T-helper 9 cell (primary cell): ENCODE measurements at places on chromosomes 13 and 19.

DNA sequence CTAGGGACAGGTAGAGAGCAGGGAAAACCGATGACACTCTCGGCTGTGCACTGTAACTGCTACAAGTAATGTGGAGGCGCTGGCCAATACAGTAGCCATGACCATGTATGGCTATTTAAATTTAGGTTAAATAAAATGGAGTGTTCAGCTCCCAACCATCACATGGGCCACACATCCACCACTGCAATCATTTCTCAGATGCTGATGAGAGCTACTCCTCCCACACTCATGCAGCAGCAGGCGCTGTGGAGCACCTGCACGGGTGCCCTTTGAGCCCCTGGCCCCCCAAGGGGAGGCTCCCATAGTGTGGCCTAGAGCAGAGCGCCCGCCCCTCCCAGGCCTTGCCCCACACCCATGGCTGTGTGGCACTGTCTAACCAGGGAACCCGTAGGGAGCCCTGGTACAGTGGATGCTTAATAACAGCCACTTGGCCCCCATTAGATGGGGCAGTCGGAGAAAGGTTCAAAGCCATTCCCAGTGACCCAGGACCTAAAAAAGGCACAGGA lies 6.0 kb downstream of the ACP4 start:
- DNase-seq, result no peak

- no peak for DNase-seq
Observed at GRCh38 chr13:43934273-43934672, 54.6 kb downstream of the LACC1 start.

DNA sequence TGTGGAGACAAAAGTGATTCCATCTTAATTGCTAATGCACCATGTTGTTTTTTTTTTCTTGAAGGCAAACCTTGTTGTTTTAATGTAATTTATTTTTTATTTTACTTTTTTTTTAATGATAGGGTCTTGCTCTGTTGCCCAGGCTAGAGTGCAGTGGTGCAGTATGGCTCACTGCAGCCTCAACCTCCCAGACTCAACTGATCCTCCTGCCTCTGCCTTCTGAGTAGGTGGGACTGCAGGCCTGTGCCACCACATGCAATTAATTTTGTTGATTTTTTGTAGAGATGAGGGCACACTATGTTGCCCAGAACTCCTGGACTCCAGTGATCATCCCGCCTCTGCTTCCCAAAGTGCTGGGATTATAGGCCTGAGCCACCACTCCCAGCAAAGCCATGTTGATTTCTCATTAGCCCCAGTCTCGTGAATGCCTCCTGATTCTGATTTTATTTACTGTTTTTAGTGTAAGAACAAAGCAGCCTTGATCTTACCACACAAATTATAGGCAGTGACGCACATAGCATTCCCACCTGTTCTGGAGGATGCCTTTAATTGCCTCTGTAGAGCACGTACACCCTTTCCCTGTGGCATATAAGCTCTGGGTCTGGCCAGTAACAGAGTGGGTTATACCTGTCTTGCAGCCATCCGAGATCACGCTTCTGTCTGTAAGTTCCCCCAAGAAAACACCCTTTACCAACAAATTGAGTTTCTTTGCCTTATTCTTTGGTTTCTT lies 150.4 kb downstream of the GGACT start:
- DNase-seq, result no peak

GRCh38 chr13:33022986-33023385 lies 6.8 kb downstream of the KL start:
- no peak for DNase-seq

DNA sequence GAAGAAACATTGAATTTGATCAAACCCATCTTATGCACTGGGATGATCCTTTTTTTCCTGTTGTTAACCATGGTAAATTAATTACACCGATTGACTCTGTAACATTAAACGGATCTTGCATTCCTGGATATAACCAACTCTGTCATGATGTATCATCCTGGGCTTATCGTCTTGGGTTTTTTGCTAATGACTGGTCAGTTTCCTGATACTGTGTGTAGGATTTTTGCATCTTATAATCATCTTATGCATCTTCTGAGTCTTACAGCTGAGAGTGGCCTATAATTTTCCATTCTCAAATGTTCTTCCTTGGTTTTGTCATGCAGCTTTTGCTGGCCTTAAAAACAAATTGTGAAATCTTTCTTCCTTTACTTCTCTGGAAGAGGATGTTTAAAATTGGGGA lies 12.8 kb downstream of the DCUN1D2 start:
- no peak for DNase-seq

DNA sequence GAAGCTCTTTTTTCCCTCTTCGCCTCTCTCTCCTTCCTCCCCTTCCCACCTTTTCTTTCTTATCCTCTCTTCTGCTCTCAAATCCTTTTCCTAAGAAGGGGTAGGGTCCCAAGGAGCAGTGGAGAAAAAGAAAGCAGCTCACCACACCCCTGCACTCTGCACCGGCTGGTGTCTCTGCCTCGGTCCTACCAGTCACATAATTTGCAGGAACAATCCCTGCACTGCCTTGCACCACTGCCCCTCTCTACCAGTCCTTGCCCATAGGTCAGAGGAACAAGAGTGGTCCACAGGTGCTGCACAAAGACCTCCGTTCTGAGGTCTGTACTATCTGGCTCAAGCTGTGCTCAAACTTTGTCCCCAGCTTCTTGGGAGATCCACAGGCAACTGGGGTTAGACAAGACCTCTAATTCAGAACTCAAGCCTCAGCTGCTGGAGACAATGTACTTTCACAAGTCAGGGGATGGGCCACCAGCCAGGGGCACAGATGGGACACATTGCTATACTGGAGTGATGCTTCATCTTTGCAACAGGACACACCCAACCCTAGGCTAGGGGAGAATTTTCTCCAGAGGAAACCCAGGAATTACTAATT lies 125.4 kb upstream of the ZNF507 start:
- no peak for DNase-seq

DNA sequence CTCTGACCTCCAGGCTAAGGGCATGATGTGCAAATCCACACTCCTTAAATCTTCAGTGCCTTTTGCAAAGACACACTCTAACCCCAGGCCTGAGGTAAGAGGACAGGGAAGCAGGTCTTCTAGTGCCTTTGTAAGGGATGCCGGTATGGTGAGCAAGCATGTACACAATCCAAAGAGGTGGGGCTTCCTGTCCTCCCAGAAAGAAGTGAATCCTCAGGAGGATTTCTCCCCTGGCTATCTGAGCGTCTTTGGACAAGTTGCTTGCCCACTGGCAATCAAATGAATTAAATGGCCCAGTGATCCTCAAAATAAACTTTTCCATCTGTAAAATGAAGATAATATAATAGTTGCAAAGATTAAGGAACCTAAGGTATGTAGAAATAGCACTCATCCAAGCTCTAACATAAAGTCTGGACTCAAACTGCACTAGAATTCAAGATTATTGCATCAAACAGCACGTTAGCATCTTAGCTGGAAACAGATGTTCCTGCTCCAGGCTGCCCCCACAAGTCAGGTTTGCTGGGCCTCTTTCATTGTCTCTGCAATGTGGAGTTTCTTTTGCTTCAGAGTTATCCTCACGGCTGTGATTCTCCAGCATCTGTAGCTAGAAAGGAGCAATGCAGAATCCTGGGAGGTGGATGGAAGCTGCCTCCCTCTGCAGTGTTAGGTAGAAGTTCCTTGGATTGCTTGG lies 249.6 kb downstream of the TSHZ3 start:
- DNase-seq, result no peak

DNA sequence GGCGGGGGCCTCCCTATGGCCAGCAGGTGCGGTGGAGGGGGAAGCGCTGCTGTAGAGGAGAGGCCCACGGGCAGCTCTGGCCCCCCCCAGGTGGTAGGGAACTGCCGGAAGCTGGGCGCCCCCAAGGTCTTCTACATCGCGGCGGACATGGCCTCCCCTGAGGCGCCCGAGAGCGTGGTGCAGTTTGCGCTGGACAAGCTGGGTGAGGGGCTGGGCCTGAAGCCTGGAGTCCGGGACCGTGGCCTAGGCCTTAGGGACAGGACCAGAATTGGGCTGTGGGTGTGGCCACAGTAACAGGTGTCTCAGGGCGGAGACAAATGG lies 3.8 kb upstream of the RPL36 start:
- no peak for DNase-seq

- DNase-seq, result no peak
Observed at GRCh38 chr13:37241786-37242185, 136.3 kb upstream of the CSNK1A1L start.

- no peak for DNase-seq
Observed at GRCh38 chr19:55247621-55248099, 11.2 kb downstream of the PPP6R1 start.

GRCh38 chr19:44356383-44357111 lies at the start of gene ZNF112:
Gene ZNF112 (minus strand): TSS chr19:44356680. CDS start chr19:44340539, 16,141 bp downstream.
- no peak for DNase-seq

GRCh38 chr13:53411463-53411862 lies 382.9 kb downstream of the OLFM4 start:
- no peak for DNase-seq

DNA sequence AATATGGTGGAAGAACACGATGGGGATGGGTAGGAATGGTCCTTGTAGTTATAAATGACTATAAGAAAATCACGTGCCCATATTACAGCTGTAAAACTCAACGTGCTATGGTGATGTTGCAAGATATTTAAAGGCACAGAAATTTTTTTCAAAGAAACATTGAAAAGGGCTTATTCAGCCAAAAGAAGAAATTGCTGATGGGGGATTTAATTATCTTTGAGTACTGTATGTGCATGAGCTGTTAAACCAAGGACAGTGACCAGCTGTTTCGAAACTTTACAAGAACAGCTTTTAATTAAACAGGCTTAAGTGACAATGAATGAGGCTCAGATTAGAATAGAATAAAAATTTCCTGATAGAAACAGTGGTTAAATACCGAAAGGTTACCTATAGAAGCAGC lies 339.0 kb downstream of the HS6ST3 start:
- DNase-seq, result no peak

DNA sequence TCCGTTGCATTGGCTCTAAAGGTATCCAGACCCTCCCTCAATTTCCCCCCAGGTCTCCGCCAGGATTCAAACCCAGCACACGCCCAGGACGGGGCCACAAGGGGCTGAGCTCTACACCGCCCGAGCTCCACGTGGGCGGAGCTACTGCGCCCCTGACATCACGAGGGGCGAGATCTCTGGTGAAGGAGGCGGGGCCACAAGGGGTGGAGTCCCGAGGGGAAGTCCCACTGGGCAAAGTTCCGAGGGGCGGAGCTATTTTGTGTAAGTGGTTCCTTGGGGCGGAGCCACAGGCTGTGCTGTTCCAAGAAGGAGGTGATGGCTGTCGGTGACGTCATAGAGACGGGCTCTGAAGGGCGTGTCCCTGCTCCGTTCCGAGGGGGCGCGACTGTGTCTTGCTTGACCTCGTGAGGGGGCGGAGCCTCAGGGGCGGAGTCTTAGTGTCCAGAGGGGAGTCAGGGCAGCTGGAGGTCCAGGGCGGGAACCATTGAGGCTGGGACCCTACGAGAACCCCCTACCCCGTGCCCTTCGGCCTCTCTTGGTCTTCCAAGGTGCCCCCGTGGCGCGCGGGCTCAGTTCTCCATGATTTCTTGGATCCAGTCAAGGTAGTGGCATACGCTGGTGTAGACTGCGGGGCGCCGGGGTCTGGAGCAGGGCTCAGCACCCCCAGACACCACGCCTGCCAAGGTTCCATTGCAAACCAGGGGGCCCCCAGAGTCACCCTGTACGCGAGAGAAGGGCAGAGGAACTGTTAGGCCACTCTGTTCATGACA lies 1.3 kb upstream of the KLK8 start:
- no peak for DNase-seq

DNA sequence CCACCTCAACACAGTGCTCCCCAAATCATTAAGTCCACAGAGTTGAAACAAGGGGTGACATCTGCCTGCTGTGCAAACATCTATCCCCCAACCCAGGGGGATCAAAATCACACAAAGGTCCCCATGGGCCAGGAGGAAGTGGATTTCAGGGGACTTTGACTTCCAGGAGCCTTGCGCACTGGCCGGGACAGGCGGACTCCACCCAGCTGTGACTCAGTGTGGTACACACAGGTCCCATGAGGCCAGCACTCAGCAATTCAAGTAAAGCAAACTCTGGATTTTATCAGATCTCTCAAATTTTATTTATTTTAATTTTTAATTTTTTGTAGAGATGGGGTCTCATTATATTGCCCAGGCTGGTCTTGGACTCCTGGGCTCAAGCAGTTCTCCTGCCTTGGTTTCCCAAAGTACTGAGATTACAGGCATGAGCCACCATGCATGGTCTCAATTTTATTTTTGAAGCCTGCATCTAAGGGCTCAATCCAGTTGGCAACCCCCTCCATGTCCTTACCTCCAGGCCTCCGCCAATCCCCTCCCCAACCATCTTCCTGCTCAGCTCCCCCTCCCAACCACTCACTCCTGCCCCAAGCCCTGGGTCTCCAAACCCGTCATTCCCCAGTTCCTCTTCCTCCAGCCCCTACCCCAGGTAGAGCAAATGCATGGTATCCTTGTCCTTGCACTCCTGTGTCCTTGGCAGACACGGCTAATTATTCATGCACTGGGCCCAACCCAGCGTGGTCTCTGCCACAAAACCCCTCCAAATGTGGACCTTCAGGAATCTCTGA lies 18.2 kb downstream of the ARHGAP33 start:
- DNase-seq, result no peak

- no peak for DNase-seq
Observed at GRCh38 chr13:95524264-95524901, 28.1 kb upstream of the CLDN10 start.

DNA sequence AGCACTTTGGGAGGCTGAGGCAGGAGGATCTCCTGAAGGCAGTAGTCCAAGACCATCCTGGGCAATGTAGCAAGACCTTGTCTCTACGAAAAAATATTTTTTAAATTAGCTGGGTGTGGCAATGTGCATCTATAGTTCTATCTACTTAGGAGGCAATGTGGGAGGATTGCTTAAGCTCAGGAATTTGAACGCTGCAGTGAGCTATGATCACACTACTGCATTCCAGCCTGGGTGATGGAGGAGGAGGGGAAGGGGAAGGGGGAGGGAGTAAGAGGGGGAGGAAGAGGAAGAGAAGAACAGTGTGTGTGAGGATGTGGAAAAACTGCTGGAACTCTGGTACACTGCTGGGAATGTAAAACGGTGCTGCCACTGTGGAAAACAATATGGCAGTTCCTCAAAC lies 9.2 kb upstream of the CLIP3 start:
- DNase-seq, result no peak

DNA sequence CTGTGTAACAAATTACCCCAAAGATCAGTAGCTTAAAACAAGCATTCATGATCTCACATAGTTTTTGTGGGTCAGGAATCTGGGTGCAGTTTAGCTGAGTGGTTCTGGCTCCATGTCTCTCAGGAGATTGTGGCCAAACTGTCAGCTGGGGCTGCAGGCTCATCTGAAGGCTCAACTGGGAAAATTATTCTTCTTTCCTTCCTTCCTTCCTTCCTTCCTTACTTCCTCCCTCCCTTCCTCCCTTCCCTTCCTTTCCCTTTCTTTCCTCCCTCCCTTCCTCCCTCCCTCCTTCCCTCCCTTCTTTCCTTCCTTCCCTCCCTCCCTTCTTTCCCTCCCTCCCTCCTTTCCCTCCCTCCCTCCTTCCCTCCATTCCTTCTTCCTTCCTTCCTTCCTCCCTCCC lies 8.7 kb upstream of the RFX2 start:
- no peak for DNase-seq

GRCh38 chr13:46377554-46377953 lies 9.5 kb downstream of the RUBCNL start:
- DNase-seq, result no peak
